SW480 (cell line): ENCODE measurements at places on chromosomes 12 and 14.

GRCh38 chr12:79895071-79895470 lies 39.8 kb downstream of the PPP1R12A start:
- no peak for DNase-seq

GRCh38 chr12:51669996-51670395 lies 79.0 kb downstream of the SCN8A start:
- DNase-seq = no peak

- DNase-seq = no peak
Measured at GRCh38 chr14:54686219-54686870, 119.4 kb downstream of the SAMD4A start.

GRCh38 chr12:82529101-82529500 lies 157.6 kb upstream of the TMTC2 start:
- no peak for DNase-seq

DNA sequence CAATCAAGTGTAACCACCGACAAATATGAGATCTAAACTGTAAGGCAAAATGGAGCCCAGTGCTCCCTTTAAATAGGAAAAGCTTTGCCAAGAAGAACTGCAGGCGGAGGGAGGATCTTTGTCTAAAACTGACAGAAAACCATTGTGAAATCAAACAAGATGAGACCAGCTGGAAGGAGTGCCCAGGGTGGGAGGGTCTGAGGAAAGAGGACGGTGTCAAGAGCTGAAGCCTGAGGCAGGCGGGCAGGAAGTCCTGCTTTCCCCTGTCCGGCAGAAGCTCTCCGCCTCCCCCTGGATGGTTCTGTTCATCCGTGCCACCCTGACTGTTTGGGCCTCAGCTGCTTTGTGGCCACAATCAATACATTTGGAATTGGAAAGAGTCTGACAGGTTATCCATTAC lies 37.5 kb downstream of the CDC42BPB start:
- no peak for DNase-seq

- no peak for DNase-seq
Measured at GRCh38 chr12:105018012-105018411, 31.9 kb downstream of the NOPCHAP1 start.

GRCh38 chr14:68986926-68987652 lies 8.0 kb upstream of the ACTN1 start:
- no peak for DNase-seq

DNA sequence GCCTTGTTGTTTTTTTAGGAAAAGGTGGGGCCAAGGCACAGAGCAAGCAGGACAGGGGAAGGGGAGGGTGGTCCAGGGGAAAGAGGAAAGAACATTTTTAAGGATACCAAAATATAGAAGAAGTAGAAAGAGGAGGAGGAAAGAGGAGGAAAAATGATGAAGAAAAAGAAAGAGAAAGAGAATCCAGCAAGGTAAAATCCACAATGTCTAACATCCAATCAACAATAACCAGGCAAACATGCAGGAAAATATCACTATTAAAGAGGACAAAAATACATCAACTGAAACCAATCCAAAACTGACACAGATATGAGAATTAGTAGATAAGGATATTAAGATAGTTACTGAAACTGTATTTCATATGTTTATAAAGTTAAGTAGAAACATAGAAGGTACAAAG lies 7.0 kb upstream of the TMEM120B start:
- DNase-seq = no peak

DNA sequence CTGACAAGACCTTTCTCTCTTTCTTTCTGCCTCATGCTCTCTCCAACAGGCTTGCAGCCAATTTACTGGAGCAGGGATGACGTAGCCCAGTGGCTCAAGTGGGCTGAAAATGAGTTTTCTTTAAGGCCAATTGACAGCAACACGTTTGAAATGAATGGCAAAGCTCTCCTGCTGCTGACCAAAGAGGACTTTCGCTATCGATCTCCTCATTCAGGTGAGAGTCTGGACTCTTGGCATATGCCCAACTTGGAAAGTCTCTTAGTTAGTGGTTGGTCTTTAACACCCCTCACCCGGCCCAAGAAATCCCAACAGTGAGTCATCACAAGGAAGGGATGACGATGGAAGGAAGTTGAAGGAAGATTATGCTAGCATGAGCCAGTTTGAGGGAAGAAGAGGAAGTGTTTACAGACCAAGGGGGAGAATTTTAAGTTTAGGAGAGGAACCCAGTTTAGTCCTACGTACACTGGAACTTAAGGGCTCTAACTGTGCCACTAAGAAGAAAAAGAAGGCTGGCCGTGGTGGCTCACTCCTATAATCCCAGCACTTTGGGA lies 189.7 kb downstream of the ETV6 start:
- DNase-seq = no peak

DNA sequence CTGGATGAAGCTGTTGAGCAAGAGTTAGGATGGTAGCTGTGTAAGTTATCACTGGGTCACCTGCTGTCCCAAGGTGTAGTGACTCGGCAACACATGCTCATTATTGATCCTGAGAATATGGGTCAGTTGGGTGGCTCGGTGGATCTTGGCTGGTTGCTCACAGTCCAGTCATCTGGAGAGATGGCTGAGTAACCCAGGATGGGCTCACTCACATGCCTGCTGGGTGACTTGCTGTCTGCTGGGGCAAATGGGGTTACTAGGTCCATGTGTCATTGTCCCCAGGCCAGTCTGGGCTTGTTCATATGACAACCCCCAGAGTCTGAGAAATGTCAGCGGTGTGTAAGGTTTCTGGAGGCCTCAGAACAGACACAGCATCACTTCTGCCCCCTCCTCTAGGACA lies 69.5 kb downstream of the SLC15A4 start:
- DNase-seq = no peak

- no peak for DNase-seq
Measured at GRCh38 chr12:47854531-47854930, 34.8 kb upstream of the HDAC7 start.

DNA sequence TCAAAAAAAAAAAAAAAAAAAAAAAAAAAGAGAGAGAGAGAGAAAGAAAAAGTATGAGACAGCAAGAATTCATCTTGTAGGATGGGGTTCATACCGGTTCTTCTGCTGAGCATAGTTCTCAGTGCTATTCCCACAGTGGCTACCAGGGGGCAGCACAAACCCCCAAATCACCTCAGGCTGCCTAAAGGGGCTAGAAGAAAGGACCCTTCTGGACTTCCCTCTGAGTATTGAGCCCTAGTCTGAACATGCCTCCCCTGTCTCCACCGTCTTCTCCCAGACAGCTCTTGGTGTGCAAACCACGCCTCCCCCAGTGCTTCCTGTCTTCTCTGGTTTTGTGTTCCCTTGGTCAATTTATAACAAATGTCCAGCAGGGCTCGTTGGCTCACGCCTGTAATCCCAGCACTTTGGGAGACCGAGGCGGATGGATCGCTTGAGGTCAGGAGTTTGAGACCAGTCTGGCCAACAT lies 31.3 kb upstream of the SMUG1 start:
- peak; percentile 65 for DNase-seq

DNA sequence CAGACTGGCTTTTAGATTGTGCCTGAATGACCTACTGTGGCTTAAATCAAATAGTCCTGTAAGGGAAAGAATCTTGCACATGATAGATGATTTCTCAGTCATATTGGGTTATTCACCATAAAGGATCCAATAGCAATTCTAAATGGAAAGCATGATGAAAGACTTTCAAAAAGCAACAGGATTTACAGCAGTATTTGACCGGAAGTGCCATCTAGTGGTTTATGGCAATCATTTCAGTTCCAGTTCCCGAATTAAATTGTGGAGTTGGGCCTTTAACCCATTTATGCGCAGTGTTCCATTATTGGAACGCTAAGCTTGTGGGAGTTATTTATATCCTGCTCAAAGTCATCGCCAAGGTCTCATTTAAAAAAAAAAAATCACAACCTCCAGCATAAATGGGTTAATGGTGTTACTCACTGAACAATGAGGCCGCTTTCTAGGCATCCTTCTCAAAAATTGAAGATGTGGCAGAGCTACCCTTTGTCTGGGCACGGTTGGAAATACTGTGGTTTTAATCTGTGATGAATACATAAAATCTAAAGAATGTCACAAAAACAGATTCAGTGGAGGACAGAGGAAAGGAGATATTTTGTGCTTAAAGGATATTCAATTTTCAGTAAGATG lies 60.8 kb upstream of the REP15 start:
- peak; percentile 81 for DNase-seq

DNA sequence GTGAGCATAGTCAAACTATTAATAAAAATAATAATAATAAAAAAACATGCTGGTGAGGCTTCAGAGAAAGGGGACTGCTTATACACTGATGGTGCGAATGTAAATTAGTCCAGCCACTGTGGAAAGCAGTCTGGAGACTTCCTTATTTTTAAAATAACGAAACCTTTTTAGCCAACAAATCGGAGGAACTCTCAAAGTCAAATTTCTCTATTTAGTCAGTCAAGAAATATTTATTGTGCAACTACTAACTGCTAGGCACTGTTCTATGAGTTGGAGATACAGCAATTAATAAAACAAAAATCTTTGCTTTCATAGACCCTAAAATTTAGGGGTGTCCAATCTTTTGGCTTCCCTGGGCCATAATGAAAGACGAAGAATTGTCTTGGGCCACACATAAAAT lies 10.8 kb downstream of the TAOK3 start:
- DNase-seq = no peak

GRCh38 chr12:39102474-39103209 lies 197.3 kb upstream of the CPNE8 start:
- no peak for DNase-seq

GRCh38 chr12:109544955-109545531 lies 28.3 kb downstream of the MMAB start:
- peak; percentile 11 for DNase-seq
